ENCODE measurements at places on chromosomes 5 and 9.

GRCh38 chr5:168291342-168291963 lies at the start of gene WWC1:
WWC1 (plus strand) TSS chr5:168291645; CDS start chr5:168292153, 508 bp downstream.
- peak; percentile 61 for DNase-seq

- no peak for DNase-seq
These were observed 10.5 kb downstream of the EXD3 start for GRCh38 chr9:137412431-137412830.

- DNase-seq: no peak
These were observed 4.1 kb upstream of the OLFM1 start for GRCh38 chr9:135083241-135083810.

- no peak for DNase-seq
These were observed 6.8 kb upstream of the APBA1 start for GRCh38 chr9:69678843-69679538.

DNA sequence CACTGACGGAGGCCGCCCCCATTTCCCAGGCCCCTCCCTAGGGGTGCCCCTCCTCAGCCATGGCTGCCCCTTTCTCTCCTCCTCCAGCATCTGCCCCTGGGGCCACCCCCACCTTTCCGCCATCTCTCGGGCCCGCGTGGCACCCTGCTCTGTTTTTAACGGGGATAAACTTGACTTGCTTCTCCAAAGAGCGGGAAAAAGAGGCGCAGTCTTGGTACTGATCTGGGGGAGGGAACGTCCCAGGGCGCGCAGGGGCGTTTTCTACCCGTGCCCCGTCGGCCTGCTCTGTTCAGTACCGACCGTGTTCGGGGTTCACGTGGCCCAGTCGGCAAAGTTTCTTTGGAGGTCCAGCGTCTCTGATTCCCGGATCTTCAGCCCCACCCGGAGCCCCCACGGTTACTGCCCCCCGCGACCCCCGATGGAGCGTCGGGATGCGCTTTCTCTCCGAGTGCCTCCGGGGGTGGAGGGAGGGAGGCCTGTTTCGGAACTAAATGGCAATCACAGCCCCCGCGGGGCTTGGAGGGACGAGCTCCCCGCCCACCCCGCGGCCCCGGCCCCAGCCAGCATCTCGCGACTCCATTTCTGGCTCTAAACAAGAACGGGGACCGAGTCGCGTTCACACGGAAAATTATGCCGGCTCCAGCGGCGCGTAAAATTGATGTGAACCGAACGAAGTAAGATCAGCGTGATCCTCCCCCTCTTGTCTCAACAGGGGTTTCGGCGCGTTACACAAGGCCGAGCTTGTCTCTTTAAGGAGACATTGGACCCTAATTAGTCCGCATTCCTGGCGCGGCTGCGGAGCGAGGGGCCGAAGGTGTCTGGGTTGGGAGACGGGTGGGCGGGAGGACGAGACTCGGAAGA lies 1.1 kb upstream of the TLE4 start:
- DNase-seq: peak; percentile 80

- DNase-seq: no peak
These were observed 24.7 kb downstream of the DNAJA1 start for GRCh38 chr9:33049680-33050361.

DNA sequence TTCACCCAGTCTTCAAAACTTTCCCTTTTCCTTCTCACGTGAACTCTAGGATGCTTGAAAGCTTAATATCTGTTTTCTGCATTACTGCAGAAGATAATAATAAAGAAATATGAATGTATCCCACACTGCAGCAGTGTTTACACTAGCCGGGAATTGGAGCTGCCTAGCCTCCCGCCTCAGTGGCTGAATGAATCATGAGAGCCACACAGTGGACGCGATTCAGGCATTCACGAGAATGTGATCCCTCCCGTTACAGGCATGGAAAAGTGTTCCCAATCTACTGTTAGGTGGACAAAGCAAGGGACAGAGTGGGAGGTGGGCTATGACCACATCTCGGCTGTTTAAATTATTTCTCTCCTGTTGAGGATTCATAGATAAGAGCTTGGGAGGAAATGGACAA lies 69.4 kb upstream of the CTSL start:
- DNase-seq: no peak

DNA sequence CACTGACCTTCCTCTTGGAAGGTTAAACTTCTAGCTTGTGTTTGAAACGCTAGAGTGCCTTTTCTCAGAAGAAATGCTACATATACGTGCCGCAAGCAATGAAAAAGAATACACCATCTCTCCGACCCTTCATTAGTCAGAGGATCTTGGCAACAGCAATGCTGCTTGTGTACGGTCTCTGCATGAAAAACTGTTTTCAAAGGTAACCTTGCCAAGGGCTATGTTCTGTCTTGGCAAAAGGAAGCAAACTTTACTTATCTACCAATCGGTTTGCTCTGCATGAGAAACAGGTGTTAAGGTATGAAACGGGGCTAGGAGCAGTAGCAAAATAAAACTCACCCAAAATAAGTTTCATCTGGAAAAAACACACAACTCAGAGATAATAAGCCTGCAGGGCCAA lies 297.8 kb downstream of the FBXL17 start:
- no peak for DNase-seq

- peak; percentile 75 for DNase-seq
These were observed at the start of gene LHX2 for GRCh38 chr9:124011460-124012301. LHX2 (plus strand) TSS chr9:124011768; CDS start chr9:124012349, 581 bp downstream.

DNA sequence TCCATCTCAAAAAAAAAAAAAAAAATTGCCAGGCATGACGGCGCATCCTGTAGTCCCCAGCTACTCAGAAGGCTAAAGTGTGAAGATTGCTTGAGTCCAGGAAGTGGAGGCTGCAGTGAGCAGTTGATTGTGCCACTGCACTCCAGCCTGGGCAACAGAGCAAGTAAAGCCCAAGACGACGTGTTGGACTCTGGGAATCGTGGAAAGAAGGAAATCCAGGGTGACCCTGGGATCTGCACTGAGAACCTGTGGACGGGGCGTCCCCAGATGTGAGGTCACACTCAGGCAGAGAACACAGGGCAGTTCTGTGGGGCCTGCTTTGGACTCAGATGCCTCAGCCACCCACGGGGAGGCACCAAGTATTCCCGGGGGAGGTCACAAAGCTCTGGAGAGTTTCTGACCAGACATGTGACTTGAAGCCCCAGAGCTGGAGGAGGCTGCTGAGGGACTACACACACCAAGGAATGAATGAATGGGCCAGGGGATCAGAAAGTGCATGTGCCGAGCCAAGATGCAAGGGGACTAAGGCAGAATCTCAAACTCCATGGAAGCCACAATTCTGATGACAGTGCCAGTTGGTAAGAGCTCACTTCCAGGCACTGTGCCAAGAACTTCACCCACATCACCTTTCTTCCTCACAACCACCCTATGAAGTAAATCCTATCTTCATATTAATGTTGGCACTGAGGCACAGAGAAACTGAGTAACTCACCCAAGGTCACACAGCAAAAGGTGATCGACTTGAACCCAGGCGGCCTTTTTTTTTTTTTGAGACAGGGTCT lies 12.9 kb downstream of the DYNC2I2 start:
- no peak for DNase-seq

DNA sequence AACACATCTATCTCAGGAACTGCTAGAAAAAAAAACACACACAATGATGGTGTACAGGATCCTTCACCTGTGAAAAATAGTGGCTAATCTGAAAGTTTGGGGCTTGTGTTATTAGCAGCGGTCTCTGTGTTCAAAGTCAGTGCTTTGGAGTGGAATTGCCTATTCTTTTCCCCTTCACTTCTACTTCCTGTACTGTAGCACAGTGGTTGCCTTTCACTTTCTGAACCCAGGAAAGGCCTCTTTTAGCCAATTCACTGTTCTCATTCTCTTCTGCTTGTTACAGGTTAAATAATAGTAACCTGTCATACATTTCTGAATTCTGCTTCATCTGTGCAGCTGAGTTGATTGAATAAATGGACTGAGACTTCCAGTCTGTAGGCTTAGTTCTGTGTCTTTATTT lies 161.3 kb upstream of the RGS7BP start:
- no peak for DNase-seq

DNA sequence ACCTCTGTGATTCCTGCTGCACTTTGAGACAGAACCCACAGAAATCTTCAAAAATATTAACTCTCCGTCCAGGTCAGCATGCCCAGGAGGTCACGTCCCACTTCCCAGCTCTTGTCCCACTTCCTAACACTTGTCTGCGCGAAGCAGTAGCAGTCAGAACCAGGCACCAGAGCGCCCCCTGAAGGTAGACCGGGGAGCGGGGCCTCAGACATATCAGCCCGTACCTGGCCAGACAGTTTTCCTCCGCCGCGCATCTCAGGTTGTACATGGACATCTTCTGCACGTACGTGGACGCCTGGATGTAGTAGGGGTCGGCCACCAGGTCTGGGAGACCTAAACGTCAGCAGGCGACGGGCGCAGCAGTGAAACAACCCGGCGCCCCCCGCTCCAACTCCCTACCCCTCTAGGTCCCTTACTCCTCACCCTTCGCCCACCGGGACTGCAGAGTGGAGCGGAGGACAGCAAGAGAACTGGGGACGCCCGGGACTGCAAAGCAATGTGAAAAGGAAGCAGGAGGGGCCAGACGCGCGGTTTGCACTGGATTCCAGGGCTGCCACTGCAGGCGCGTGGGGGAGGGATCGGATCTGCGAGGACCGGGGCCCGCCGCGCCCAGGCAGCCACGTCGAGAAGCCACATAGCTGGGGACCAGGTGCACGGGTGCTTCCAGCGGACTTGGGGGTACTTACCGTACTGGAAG lies 1.2 kb downstream of the LOX start:
- DNase-seq: peak; percentile 82

DNA sequence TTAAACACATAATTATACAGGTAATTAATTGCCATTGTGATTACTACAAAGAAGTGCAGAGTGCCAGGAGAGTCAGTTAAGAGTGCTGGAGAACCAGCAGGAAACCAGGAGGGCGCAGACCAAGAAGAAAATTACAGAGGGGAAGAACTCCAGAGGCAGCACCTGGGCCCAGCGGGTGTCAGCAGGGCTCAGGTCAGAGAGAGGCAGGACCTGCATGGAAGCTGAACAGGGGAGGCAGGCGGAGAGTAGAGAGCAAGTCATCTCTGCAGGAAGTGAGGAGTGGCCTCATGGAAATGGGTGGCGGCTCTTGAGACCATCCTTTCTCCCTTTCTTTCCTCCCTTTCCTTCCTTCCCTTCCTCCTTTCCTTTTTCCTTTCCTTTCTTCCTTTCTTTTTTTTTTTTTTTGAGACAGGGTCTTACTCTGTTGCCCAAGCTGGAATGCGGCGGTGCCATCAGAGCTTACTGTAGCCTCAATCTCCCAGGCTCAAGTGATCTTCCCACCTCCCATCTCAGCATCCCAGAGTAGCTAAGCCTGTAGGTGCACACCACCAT lies 4.0 kb upstream of the ZBTB34 start:
- no peak for DNase-seq

DNA sequence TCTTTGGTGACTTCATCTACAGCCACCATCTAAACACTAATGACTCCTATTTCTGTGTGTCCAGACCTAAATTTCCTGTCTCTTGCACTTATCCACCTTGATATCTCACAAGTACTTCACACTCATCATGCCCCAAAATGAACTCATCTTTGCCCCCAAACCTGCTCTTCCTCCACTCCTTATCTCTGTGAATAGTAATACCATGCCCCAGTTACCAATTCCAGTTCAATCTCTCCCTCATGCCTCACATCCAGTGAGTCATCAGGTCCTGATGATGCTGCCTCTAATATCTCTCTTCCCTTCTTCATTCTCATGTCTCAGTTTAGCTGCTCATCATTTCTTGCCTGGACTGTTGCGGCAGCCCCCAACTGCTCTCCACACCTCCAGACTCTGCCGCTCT lies 14.9 kb upstream of the DNAJB5 start:
- DNase-seq: no peak

DNA sequence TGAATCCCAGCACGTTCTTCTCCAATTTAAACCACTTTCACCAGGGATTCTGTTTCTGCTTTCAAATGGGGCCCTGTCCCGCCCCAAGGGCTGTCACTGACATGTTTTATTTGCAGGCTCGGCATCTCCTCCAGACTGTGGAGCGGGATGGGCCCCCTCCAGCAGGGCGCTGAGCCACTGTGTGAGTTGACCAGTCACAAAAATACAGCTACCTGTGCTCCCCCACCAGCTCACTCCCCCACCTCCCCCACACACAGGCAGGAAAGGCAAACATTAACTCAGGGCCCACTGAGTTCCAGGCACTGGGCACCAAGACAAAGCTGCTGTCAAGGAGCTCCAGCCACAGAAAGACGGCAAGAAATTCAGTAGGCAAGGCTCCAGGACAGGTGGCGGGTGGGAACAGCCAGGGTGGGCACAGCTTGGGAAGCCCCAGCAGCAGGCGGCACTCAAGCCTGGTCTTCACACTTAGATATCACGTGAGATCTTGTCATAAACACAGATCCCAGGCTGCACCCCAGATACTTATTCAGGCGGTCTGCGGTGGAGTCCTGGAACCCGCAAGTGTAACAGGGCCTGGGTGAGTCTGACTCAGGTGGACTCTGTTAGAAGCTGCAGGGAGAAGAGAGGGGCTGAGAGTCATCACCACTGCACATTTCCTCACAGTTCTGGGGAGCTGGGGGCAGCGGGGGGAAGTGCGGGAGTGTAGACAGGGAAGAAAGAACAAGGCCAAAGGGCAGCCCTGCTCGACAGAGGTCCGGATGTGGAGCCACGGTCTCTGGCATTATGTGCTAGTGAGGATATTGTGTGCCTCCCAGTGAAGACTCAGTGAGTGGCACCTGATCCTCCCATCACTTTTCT lies 44.7 kb downstream of the OR2V1 start:
- DNase-seq: no peak

DNA sequence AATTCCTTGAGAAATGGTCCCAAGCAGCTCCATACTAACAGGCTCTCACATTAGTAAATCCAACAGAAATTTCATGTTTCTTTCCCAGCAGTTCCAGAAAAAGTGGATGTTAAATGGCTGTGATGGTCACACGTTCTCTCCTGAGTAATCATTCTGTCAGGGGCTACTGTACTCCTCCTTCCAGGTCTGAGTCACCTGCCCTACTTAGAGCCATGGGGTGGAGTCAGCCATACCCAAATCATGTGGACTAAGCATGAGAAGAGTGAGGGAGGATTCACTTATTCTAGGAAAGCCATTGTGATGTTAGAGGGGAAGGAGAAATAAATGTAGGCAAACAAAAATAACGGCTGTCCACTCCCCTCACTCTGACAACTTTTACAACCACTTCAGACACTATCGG lies 547.2 kb downstream of the CSNK1G3 start:
- no peak for DNase-seq

DNA sequence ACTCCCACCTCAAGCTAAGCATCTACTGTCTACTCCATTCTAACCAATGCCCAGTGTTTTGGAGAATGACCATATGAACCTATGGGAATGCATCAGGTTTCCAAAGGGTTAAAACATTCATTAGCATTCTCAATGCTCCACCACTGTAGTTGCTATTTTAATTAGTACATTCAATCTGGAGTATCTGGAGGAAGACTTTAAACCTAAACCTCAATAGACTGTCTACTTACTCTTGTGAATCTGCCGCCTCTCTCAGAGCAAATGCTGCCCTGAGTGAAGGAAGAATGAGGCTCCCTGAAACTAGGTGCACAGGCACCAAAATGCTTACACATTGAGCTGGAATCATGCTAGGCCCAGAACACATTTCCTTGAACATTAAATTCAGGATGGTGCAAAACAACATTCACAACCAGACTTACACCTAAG lies 2.0 kb downstream of the ENC1 start:
- DNase-seq: no peak

All from activated CD8-positive, alpha-beta memory T cell treated with anti-CD3 and anti-CD28 coated beads, Interleukin-2, amount 50 U/mL, for 48 hours (primary cell).